IMR-90 (cell line): ENCODE measurements at places on chromosomes 6 and 20. TPM values are rescaled to one million over a fixed set of nuclear protein-coding genes. Genes with fewer than 3 reads are reported as not detected.
A peak's percentile ranks its signal among the peaks of the same experiment; 100 is the strongest.

DNA sequence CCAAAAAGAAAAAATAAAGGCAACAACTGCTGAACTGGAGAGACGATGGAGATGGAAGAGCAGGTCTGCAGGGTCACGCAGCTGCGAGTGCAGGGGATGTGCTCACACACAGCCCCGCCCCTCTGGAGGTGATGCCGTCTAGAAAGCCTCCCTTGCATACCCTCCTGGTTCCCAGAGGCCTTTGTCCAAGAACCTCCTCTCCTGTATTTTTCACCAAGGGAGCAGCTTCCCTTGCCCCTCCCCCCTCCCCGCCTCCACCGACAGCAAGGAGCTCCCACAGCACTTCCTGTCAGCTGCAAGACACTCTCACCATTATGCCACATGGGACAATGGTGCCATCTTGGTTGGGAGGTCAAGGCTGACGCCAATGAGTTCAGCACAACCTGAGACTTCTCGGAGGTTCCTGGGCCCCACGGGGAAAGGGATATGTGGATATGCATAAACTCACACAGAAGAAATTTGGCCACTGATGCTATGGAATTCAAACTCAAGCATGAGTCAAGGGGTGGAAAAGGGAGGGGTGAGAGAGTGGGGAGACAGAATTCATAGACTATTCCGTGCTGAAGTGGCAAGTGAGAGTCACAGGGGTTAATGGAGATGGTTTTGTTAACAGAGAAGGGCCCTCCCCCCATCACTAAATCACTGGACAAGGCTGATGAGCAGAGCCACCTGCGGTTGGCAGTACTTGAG, 132.9 kb downstream of the SCML4 start:
- DNase-seq, result peak; percentile 96

DNA sequence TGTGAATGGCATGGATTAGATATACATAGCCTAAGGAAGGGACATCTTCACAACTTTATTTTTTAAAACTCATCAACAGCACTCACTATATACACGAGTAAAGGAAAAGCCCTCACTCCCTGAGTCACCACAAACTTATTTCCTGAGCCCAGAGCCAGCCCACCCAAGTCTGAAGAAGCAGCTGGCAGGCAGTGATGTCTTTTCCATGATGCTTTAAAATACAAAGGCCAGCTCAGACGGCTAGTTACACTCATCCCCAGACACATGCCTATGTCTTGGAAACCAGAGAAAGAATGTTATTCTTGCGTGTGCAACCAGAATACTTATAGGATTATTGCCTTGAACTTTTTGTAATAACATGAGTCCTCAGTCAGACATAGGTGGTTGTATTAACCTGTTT, 114.4 kb downstream of the ADGRG6 start:
- peak; percentile 99 for DNase-seq

- no peak for DNase-seq
These were observed 15.6 kb upstream of the CCN6 start for GRCh38 chr6:112038268-112038667.

- no peak for DNase-seq
These were observed 52.1 kb upstream of the FBXO30 start for GRCh38 chr6:145866456-145867396.

DNA sequence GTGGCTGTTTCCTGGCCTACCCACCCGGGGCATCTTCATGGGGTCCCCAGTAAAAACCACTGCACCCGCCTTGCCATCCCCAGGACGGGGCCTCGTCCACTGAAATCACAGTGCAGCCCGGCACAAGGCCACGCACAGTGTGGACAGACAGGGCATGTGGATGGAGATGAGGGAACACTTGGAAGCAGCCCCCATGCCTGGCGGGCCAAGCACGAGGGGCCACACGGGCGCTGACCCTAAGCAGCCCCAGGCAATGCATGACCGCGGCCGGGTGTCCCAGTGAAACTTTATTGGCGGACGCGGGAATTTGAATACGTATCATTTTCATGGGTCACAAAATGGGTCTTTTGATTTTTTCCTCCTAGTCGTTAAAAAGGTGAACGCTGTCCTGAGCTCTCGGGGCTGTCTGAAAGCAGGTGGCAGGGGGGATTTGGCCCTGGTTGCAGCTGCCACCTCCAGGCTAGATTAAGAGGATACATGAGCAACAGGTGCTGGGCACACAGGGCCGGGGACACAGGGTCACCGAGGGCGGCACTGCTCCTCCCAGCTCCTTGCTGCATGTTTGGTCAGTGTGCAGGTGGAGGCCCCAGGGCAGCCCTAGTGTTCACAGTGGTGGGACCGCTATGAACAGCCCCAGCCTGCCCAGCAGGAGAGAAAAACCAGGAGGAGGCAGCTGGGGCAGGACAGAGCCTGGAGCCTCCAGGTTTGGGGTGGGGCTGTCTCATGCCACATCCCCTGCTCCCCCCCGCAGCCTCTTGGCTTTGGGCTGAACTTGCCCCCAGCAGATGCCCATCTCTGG, 74.9 kb upstream of the SLCO4A1 start:
- DNase-seq, result no peak

DNA sequence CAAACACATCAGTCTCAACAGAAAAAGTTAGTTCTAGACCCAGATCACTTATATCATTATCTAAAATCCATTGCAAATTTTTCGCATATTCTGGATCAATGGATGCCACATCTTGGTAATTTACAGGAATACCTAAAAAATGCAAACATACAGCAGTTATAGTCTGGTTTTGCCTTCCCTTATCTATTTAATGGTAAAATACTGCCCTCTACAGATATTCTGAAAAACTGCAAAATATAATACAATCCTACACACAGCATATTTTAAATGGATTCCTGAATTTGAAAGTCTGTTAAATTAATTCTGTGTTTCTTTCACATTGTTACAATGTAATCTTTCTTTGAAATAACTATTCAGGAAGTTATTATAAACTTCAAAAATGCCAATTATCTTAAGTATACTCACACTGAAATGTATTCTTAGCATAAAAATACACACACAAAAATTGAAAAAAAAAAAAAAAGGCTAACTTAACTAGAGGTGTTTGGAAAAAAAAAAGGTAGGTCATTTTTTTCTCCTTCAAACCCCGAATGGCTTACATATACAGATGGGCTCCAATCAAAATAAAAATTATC, 88.4 kb downstream of the HACE1 start:
- DNase-seq, result peak; percentile 44

DNA sequence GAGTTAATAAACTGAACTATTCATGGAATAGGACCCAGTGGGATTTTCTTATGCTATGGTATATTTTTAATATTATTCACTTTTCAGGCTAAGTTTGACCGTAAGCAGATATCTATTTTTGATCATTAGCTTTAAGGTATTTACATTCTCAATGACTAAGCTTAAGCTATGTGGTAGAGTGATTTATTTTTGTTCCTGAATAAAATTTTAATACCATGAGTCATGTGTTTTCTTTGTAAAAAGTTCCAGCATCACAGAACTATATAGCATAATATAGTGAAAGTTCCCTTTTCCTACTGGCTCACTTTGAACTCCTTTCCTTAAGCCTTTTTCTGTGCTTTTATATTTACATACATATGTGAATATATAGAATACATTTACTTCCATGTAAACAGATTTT, 75.8 kb downstream of the BCKDHB start:
- DNase-seq, result peak; percentile 81

DNA sequence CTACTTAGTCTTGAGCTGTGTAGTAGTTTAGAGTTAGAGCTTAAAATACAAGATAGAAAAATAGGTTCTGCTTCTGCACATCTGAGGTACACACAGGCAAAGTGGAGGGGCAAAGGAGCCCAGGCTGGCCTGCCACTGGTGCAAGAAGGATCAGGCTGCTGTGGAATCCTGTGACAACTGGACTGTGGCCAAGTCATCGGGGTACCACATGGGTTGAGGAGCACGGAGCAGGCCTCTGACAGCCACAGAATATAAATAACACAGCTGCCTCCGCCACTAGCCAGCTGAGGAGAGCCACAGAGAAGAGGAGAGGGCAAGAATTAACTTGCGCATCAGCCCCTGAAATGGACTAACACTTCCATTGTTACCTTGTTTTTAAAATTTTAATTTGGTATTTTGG, 206.0 kb upstream of the MARCKS start:
- DNase-seq, result no peak

DNA sequence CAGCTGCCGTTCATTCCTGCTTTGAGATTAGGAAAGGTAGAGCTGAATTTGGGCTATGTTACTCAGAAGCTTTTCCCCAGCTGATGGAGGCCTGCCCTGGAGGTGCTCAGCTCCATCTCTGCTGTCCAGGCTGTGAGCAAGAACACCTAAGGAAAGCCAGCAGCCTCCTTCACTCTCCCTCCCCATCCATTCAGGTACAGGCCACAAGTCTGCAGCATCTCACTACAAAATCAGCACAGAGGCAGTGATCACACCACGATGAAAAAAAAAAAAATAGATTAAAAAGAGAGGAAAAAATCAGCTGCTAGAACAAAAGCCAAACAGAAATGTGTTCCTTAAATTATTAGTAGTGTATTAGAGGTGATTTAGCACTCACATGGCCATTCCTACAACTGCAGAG, 515.0 kb downstream of the CDH26 start:
- no peak for DNase-seq

DNA sequence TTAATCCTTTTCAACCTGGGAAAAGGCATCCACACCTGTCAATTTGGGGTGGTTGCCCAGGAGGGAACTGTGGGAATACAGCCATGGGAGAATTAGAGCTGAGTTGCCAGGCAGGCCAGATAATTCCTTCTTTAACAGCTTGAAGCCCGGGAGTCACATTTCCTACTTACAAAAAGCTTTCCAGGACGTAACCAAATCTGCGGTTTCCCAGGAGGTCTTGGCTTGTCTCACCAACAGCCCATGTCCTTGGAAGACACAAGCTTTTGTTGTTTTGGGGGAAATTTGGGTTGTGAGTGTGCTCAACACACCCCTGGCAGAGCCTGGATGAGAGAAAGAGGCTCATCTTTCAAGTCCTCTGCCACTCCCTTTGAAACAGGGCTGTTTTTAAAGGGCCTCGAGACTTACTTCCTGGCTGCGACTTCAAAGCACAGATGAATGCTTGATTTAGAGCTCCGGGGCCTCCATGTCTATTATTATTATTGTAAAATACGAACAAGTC, 465.9 kb upstream of the BTBD3 start:
- DNase-seq, result peak; percentile 11

GRCh38 chr6:104936766-104937535, 20.0 kb upstream of the LIN28B start:
- no peak for DNase-seq

DNA sequence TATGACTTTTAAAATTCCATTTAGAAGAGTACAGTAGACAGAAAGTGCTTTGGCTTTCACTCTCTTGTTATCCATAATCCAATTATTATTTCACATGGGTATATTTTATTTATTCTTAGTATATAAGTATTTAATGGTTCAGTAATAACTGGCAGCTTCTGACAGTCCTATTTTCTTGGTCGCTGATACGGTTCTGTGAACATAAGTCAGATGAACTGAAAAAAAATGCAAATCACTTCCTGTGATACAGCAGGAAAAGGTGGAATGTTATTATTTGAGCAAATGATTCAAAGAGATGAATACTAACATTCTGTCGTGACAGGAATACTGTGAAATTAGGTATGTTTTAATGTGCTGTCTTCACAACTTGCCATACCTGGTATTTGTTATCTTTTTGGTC, 132.3 kb downstream of the ARHGAP18 start:
- no peak for DNase-seq

NR2E1 gene
- not detected in 2 replicates for total RNA-seq

- DNase-seq, result no peak
These were observed 24.6 kb downstream of the GGTLC1 start for GRCh38 chr20:23963941-23964340.

- no peak for DNase-seq
These were observed 2.7 kb upstream of the MEI4 start for GRCh38 chr6:77650098-77650663.

PROCR gene
- 25.0 and 36.4 TPM in 2 replicates for total RNA-seq

GRCh38 chr20:24669701-24670100, 200.3 kb downstream of the SYNDIG1 start:
- no peak for DNase-seq

- no peak for DNase-seq
These were observed 26.2 kb downstream of the NTSR1 start for GRCh38 chr20:62734881-62735280.

DNA sequence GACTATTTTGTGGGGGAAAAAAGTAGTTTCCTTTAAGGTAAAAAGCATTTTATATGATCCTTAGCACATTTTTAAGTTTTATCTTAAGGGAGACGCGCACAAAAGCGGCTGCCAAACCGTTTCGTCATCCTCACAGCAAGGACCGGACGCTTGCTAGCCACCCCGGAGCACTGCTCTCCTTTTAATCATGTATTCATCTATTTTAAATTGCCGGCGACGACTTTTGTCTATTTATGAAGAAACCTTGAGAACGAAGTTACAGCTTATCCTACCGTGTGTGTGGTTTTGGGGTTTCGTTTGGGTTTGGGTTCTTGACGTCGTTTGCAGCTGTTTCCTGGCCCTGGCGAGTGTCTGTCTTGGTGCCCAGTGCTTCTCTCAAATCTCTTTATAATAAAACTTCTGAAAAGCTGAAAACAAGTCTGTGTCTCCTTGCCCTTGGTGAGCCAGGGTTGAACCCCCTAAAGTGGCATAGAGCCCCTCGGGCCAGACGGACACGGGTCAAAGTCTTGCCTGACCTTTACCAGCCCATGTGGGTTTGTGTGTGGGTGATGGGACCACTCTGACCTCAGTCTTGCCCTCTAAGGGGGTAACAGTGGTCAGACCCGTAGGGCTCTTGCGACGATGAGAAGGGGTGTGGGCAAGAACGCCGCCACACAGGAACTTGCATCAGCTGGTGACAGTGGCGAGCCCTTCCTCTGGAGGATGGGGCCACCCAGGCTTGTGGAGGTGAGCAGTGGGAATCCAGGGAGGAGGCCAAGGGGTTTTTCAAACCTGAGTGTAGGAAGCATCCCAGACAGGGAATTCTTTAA, 117.6 kb downstream of the JPH2 start:
- DNase-seq, result no peak

DNA sequence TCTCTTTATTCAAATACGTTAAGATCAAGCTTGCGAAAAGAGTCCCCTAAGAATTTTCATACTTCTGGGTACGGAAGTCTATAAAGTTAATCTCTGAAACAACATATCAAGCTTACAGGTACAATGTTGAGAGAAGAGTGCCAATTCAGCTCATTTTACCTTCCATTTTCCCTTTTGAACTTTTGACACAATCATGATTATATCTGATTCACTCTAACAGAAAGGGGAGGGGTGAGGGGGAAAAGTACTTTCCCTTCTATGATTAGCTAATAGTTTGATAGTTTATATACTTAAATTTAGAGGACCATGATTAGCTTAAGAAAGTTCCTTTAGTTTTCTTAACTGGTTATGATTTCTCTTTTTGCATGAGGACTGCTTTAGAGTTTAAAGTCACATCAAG, 33.5 kb downstream of the SNX3 start:
- no peak for DNase-seq

TREM2 gene
- total RNA-seq, result not detected in 2 replicates

- no peak for DNase-seq
These were observed 100.4 kb upstream of the MLN start for GRCh38 chr6:33904050-33904746.

- peak; percentile 82 for DNase-seq
These were observed 118.3 kb downstream of the SLX4IP start for GRCh38 chr20:10553326-10553984.
